Activated naive CD4-positive, alpha-beta T cell treated with anti-CD3 and anti-CD28 coated beads, Interleukin-2, amount 50 U/mL, for 72 hours (primary cell): ENCODE measurements at places on chromosomes 2 and 18. TPM values are rescaled to one million over a fixed set of nuclear protein-coding genes. Genes with fewer than 3 reads are reported as not detected.

PLCD4 gene
- total RNA-seq = 0.43 TPM

PAIP2B gene
- total RNA-seq = 3.7 TPM

GREB1L gene
- total RNA-seq = not detected

ABCB11 gene
- not detected for total RNA-seq

SERPINB4 gene
- total RNA-seq = not detected

ALPI gene
- not detected for total RNA-seq

CRYBA2 gene
- not detected for total RNA-seq

CDKL4 gene
- not detected for total RNA-seq
